Left renal pelvis (tissue), 4 donors: ENCODE measurements at places on chromosomes 1 and 21.

DNA sequence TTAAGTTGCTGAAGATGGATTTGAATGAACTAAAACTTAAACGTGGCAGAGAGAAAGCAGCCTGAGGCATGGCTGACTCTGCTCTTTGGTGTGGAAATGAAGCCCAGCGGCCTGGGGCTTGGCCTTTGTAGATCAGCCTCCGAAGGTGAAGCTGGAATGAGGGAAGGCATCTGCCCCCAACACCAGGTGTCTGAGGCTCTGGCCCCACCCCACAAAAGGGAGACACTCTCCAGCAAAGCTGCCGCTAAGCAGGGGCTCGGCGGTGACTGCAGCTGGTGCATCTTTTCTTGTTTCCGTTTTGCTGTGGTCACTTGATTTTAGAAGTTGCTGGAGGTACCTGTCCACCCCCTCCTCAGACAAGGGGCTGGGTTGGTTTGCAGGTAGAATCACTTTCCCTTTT is 38.2 kb upstream of the NID1 start:
- no peak for DNase-seq

DNA sequence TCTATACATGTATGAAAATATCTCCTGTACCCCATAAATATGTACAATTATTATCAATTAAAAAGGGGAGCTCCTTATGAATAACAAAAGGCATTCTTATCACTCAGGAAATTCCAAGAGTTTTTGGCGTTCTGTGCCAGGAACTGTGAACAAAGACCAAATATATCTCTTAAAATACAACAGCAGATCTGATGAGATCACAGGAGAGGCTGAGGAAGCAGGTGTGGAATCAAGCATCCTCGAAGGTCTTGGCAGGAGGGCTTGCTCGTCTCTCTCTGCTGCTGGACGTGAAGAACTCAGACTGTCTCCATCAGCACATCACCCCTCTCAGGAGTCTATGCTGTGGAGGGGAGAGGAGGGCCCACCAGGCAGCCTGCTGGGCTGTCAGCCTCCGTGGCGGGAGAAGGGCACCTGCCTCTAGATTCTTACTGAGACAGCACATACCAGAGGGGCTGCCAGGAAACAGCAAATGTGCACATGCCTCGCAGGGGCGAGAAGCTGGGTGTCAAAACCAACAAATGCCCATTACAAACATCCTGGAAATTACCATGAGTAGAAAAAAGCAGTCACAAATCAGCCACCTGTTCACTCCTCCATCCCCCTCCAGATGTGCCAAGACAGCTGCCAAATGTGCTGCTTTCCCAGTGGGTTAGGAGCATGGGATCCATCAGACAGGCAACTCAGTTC is 30.8 kb upstream of the FAM89A start:
- no peak for DNase-seq

GRCh38 chr1:245512980-245513578 is 358.3 kb downstream of the KIF26B start:
- DNase-seq: no peak

- no peak for DNase-seq
Observed at GRCh38 chr1:76257823-76258222, 183.3 kb downstream of the ST6GALNAC3 start.

DNA sequence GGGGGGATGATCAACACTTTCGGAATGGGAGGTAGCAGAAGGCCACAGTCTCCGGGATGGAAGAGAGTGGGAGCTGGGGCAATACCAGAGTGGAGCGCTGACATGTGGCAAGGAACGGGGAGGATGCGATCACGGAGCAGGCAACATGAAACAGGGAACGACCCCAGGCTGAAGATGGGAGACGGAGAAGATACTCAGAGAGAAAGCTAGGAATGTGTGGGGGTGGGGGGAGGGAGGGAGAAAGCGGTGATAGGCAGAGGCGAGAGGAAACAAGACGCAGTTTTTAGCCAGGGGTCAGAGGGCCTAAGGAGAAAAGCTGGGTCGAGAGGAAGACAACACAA is 577 bp downstream of the RAB3GAP2 start:
- no peak for DNase-seq

DNA sequence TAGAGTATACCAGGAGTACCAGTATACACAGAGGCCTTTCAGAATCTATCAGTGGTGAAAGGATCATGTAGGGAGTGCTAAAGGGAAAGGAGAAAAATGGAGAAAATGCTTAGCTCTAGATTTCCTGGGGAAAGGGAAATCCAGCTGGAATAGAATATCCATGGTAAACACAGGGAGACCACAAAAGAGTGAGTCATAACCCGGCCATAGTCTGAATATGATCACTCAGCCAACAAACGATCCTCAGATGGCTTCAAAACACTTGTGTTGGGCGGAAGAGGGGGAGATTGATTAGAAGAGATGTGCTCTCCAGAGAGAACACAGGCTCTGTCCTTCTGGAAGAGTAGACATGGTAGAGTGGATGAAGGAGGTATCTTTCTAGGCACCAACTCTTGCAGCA is 180.6 kb downstream of the PAPPA2 start:
- no peak for DNase-seq

DNA sequence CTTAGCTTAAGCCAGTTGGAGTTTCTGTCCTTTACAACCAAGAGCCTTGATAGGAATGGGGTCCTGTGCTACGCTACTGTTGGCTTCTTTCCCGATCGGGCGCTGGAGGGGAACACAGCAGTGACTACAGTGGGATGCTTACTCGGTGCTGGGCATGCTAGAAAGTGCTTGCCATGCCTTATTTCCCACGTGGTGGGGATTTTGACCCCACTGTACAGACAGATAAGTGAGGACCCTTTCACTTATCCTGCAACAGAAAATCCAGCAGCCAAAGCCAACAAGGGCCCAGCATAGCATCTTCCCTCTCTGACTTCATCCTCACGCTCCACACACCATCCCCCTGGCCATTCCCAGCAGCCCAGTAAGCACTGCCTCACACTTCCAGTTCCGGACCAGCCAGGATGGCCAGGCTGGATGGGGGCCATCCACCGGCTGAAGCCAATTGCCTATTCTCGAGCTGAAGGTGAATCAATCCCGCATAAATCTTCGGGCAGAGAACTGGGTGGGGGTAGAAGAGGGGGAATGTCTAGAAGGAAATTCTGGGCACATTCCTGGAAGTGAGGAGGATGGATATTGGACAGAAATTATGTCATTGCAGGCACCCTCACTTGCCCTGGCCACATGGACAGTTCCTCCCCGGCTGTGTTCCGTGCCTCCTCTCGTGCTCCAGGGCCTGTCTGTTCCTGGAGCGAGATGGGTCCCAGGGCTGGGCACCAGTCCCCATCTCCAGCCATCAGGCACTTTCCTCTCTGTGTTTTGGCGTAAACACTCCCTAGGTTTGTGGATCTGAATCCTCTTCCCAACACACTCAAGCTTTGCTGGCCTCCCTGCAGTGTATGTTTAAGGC is 2.0 kb upstream of the ABCG1 start:
- DNase-seq: no peak

GRCh38 chr1:94865360-94865759 is 45.2 kb downstream of the SLC44A3 start:
- DNase-seq: no peak

- no peak for DNase-seq
Observed at GRCh38 chr21:25845729-25846256, 111.0 kb downstream of the GABPA start.

- DNase-seq: no peak
Observed at GRCh38 chr1:26887125-26887524, 3.0 kb downstream of the GPN2 start.

- no peak for DNase-seq
Observed at GRCh38 chr1:48233666-48234485, 11.4 kb downstream of the SLC5A9 start.

DNA sequence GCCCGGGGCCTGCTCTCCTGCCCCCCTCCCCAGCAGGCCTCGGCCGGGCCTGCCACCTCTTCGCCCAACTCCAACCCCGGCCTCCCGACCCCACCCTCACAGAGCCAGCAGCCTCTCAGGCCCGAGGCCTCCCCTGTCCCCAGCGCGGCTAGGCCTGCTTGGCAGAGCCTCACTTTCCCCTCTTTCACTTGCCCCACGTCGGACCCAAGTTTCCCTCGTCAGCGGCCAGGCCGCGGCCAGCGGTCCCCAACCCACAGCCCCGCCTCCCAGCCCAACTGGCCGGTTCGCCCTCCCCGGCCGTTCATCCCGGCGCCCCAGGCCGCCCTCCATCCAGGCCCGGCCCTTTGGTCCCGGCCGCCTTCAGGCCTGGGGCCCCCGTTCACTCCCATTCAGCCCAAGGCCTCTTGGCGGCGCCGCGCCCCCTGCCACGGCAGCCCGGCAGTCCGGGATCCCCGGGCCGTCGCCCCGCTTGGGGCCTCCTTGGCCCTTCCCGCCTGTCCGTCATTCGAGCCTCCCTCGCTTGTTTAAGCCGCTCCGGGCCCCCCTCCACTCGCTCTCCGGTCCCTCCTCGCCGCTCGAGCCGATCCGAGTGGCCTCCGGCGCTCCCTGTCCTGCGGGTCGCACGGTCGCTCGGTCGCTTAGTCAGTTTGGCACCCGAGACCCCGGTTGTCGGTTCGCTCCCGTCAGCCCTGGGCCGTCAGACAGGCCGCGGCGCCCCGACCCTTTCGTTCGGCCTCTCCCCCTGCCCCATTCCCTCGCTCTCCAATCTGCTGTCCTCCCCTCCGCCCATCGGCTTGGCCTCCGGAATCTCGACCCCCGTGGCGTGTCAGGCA is 1.4 kb downstream of the LRRC41 start:
- DNase-seq: no peak

GRCh38 chr1:144551107-144551542 is 41.6 kb upstream of the PPIAL4F start:
- DNase-seq: no peak

DNA sequence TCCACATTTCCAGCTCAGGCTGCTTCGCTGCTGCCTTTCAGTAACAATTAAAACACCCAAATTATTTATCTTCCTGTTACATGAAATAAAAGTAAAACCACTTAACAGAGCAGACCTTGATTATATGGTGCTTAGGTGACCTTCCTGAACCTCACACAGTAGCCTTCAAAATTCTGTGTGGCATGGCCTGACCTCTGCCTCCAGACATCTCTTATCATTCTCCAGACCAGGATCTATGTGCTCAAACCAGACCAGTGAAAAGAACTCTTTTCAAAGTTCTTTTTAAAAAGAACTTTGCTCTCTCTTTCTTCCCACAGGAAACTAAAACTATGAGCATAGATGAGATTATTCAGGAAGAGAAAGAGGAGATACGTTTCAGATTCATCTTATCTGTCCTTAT is 37.8 kb downstream of the KIAA0319L start:
- no peak for DNase-seq

DNA sequence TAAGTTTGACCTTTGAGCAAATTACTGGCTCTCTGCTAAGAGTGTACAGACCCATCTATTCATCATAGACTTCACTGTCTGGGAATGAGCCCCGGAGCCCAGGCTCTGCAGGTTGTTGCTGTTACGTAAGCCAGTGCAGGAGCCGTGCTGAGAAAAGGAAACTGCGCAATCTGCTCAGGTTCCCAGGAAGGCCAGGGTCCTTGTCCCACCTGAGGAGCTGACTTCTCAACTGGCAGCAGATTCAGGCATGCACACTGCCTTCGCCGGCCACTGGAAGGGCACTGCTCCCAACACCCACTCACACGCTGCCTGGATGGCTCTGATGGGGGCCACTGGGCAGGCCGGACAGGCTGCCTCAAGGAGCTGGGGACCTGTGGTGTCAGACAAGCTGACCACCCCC is 19.5 kb downstream of the RCAN1 start:
- DNase-seq: no peak

GRCh38 chr21:45577801-45578175 is 35.5 kb upstream of the SLC19A1 start:
- no peak for DNase-seq

GRCh38 chr1:14826172-14826636 is 227.7 kb downstream of the KAZN start:
- DNase-seq: no peak

DNA sequence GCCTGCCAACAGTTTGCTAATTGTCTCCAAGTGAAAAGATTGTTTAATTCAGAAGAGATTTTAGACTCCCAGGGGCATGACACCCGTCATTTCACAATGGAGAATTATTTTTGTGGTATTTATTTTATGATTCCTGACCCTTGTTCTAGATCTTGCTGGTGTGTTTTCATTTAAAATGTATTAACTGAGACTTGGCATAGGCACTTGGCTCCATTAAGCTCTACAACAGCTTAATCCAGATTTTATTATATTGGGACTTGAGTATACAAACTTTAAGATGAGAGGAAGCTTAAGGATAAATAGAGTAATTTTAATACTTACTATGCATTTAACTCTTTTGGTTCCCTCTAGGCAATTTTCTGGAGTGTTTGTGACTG is 101.3 kb upstream of the KCNE2 start:
- no peak for DNase-seq

DNA sequence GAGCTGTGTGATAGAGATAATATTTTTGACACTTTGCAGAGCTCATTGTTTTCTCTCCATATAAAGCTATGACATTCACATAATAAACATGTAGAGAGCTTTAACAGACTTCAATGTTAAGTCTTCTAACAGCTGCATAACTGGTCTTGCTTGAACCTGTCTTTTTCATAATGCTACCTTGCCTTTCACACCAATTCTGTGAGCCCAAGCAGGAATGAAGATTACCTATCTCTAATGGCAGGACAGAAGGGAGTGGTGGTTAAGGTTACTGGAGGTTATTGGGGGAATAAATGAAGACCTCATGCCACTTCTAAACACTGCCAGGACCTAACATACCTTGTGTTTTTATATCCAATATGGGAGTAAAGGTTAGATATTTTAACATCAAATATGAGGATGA is 2.3 kb upstream of the CD55 start:
- no peak for DNase-seq

DNA sequence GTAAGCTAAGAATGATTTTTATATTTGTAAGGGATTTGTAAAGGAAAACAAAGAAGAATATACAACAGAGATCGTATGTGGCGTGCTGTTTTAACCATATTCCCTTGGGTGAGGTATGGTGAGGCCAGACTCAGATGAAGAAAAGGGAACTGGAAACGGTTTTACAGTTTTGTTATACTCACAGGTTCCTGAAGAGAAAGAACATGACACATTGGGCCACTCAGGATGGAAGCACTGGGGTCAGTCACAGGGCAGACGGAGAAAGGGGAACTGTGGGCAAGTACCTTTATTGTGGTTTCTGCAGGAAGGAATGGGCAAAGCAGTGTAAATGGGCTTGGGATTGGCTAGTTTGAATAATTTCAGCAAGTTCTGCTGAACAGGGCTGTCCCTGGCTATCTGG is 177.4 kb downstream of the LBR start:
- no peak for DNase-seq

DNA sequence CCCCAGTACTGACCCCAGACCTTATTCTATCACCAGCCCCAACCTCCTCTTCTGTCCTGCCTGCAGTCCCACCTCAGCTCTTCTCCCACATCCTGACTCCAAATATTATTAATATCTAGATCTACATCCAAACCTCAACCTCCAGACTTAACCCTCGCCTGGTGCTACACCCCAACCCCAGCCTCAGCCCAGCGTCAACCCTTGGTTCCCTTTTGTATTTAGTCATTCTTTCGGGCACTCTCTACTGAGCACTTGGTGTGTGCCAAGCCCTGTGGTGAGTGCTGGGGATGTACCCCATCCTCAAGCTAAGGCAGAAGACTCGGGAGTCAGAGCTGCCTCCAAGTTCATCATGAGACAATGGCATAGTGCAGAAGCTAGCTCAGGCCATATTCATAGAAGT is 1.1 kb downstream of the SHISAL2A start:
- no peak for DNase-seq

- DNase-seq: no peak
Observed at GRCh38 chr1:242586360-242586680, 61.8 kb upstream of the PLD5 start.

GRCh38 chr1:201826830-201827229 is 2.1 kb upstream of the IPO9 start:
- DNase-seq: no peak
